ENCODE measurements at places on chromosomes 6 and 20. TPM values are rescaled to one million over a fixed set of nuclear protein-coding genes. Genes with fewer than 3 reads are reported as not detected.

The NR2E1 gene
- total RNA-seq: not detected

DNA sequence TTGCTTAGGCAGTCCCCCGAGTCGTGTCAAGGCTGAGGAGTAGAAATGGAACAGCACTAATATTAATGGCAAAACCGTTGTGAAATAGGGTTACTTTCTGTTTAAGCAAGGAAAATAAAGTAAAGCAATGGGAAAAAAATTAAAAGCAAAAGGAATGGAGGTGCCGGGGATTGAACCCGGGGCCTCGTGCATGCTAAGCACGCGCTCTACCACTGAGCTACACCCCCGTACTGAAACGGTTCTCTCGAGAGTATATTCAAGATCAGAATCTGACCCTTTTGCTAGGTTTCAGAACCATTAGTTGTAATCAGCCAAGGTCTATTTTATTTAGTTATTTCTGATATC is 85.5 kb downstream of the TRIM27 start:
- peak; percentile 70 for DNase-seq

DNA sequence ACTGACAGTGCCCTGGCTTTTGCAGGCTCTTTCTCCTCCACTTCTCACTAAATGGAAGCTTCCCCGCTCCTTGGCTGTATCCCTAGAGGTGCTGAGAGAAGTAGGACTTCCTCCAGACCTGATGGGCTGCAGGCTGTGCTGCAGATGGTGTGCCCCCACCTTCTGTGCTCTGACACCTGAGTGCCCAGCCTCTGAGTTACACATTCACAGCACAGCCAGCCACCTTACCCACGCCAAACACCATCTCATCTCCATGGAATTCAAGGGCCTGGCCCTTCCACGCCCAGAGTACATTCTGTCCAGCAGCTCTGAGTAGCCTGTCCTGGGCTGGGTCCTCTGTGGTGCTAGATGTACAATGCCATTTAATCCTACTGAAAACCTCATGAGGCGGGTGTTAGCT is 5.3 kb downstream of the SFTA2 start:
- no peak for DNase-seq

DNA sequence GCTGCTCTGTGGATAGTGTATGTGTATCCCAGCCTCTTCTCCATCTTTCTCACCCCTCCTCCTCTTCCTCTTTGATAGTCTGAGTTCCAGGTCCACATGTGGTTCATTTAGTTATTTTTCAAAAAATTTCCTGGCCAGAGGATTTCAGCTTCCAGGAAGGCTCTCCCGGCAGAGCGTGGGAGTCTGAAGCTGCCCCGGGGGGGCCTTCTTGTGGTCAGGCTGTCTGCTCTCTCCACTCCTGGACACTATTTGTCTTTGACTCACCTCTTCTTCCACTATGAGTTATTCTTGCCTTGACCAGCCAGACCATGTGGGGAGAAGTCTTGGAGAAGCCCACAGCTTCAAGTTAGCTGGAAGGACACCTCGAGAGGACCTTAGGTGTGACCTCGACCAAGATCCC is 258.8 kb downstream of the CDC5L start:
- peak; percentile 19 for DNase-seq

- DNase-seq: no peak
Measured at GRCh38 chr6:136250686-136251008, 536 bp upstream of the MTFR2 start.

DNA sequence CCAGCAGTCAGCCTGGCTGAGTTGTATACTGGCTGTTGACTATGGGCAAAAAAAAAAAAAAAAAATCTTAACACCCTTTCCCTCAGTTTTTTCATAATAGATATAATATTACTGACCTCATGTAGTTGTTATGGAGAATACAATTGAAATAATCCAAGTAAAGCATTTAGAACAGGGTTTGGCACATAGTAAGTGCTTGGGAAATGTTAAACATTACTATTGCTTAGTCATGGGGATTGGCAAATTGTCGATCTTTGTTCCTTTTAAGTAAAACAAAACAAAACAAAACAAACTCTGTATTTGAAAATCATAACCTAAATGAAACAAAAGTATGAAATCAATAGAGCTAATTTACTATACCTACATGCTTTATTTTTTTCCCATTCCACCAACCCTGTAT is 458.4 kb downstream of the GRIK2 start:
- DNase-seq: peak; percentile 49

All from IMR-90 (cell line).